ENCODE measurements at places on chromosomes 5 and 9. TPM values are rescaled to one million over a fixed set of nuclear protein-coding genes. Genes with fewer than 3 reads are reported as not detected.

The MARVELD2 gene
- total RNA-seq = 1.3 TPM

The IFNB1 gene
- total RNA-seq = not detected

The PKD2L2 gene
- not detected for total RNA-seq

The ACTL7A gene
- total RNA-seq = not detected

The SHISAL2B gene
- total RNA-seq = not detected

The SCGB3A2 gene
- total RNA-seq = not detected

The FBXO38 gene
- 45.7 TPM for total RNA-seq

The LCN1 gene
- total RNA-seq = not detected

The CCL27 gene
- total RNA-seq = not detected

The CEP78 gene
- 13.2 TPM for total RNA-seq

The IRGM gene
- total RNA-seq = not detected

The PCYOX1L gene
- total RNA-seq = 11.1 TPM

The WNK2 gene
- total RNA-seq = under 0.01 TPM

The PCDHGB6 gene
- total RNA-seq = 3.7 TPM

The BTNL9 gene
- total RNA-seq = 0.11 TPM

The GRXCR2 gene
- not detected for total RNA-seq

The TAS2R1 gene
- not detected for total RNA-seq

The NRARP gene
- total RNA-seq = 23.0 TPM

The SLC6A18 gene
- not detected for total RNA-seq

The IFNA2 gene
- not detected for total RNA-seq

The MIGA2 gene
- 16.8 TPM for total RNA-seq

The ACER2 gene
- 11.2 TPM for total RNA-seq

The ALDH1B1 gene
- 5.4 TPM for total RNA-seq

The FCN2 gene
- total RNA-seq = not detected

The DRD1 gene
- total RNA-seq = not detected

The MARCOL gene
- not detected for total RNA-seq

The EQTN gene
- total RNA-seq = 0.09 TPM

The ARHGEF28 gene
- 52.0 TPM for total RNA-seq

The CNTNAP3 gene
- total RNA-seq = 86.4 TPM

The DDX4 gene
- total RNA-seq = not detected

The CARTPT gene
- not detected for total RNA-seq

The PRR7 gene
- total RNA-seq = 1.6 TPM

The PIP5KL1 gene
- 1.7 TPM for total RNA-seq

The F2RL2 gene
- 0.11 TPM for total RNA-seq

The ZNF462 gene
- 2.9 TPM for total RNA-seq

The GSN gene
- total RNA-seq = 305 TPM

The COX7C gene
- total RNA-seq = 248 TPM

The TSSK1B gene
- not detected for total RNA-seq

The GLRA1 gene
- total RNA-seq = not detected

The WWC1 gene
- under 0.01 TPM for total RNA-seq

The ECM2 gene
- not detected for total RNA-seq

The C9orf153 gene
- 0.34 TPM for total RNA-seq

The ADAMTSL2 gene
- total RNA-seq = 0.11 TPM

The ZNF474 gene
- total RNA-seq = 0.11 TPM

The GPR21 gene
- total RNA-seq = 0.65 TPM

The CDC25C gene
- total RNA-seq = 1.4 TPM

The SLC2A6 gene
- 13.2 TPM for total RNA-seq
